ENCODE measurements at places on chromosomes 12 and 14.

GRCh38 chr12:99130808-99131553 is 485.9 kb downstream of the APAF1 start:
- no peak for DNase-seq

- DNase-seq = no peak
Measured at GRCh38 chr12:94329366-94329765, 130.3 kb downstream of the CEP83 start.

- DNase-seq = no peak
Measured at GRCh38 chr12:22744197-22744596, 119.2 kb downstream of the ETNK1 start.

DNA sequence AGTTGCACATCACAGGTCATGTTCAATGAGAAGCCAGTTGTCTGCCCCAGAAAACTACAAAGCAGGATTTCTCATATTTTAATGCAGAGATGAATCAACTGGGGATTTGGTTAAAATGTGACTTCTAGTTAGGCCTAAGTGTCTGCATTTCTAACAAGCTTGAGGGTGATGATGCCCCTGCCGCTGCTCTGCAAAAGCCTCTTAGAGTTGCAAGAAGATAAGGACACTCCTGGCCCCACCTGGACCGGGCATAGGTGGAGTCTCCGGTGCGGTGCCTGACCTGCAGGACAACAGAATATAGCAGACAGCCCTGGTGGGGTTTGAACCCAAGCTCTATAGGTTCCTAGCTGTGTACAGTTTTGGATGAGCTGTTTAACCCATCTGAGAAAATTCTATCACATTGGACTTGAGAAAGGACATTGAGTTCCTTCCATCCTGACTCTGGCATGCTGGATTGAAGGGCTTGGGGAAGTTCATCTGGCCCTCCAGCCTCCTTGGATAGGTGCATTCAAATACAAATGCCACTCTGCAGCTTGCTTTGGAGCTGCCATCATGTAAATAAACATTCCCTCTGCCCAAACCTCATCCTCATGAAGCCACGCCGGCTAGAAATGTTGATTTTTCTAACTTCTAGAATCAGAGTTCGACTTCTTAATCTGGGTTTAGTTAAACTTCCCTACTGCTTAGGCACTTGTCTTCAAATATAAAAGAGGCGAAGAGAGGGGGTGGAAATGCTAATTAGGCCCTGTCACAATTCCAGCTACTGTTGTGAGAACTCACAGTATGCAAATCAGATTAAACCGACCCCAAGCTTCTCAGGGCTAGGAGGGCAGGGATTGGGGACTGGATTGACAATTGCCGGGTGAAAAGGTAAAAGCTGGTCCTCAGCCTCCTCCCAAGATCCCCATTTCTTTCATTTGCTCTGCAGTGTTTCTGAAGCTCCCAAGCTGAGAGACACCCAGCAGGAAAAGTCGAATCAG is 1225.6 kb downstream of the VRK1 start:
- DNase-seq = no peak

DNA sequence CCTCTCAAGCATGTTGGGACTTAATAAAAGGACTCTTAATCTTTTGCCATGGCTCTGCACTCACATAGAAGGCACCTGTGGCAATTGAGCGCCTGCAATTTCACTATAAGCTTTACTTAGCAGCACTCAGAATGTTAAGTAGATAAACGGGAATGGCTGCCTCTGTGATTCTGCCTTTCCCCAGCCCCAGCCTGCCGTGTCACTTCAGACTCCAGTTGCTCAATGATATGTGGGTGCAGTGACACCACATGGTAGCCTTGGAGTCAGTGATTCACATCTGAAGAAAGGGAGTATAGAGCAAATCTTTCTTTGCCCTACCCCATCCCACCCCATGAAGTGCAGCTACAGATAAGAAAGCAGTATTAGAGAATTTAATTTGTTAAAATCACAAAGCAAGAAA is 96.1 kb downstream of the ZFC3H1 start:
- DNase-seq = no peak

DNA sequence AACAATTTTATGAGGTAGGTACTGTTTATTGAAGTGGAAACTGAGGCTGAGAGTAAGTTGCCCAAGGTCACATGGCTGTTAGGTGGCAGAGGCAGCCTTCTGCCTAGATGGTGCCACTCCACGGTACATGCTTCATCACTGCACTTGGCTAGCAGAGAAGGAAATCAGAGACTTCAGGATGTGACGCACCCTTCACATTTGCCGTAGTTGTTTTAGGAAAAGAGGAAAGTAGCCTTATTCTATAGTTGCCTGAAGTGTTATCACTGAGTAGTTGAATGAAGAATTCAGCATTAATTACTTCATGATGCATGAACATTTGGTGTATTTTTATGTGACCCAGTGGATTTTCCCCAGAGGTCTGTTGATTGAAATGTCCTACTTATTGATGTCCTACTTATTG is 55.7 kb downstream of the ERC1 start:
- no peak for DNase-seq

DNA sequence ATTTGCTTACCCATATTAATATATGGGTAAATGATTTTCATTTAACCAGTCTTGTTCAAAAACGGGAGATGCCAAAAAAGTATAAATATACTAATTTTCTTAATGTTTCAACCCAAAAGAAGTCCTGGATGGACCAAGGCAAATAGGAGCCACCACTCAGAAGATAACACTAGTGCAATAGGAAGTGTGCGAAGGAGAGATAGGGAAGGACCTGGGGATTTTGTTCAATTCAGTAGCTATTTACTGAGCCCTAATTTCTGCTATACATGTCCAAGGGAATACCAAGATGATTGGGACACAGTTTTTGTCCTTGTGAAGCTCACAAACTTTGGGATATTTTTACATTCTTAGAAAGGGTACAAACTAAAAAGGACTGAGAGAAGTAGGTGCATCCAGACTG is 1.5 kb downstream of the CMAS start:
- DNase-seq = no peak
